ENCODE measurements at places on chromosomes 4 and X. TPM values are rescaled to one million over a fixed set of nuclear protein-coding genes. Genes with fewer than 3 reads are reported as not detected.

Gene LGI2
- 30.6 TPM for polyA plus RNA-seq

DNA sequence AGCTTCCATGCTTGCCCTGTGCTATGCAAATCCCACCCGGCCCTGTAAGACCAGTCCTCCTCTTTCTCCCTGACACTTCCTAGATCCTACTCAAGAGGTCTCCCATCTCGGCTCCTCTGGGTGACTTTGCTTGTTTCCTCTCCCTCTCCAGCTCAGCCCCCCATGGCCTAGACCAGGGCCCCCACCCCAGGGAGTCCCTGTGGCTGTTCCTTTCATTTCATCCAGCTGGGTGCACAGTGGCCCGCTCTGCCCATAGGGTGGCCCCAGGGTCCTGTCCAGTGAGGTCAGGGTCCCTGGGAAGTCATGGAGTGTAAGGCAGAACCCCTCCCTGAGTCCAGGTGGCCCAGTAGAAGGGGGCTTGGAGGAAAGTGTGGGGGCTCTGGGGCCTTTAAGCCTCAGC lies 52.3 kb upstream of the NKX1-1 start:
- DNase-seq = no peak

- no peak for DNase-seq
Measured at GRCh38 chrX:23616361-23616760, 50.9 kb upstream of the PRDX4 start.

Gene GNPDA2
- 30.8 TPM for polyA plus RNA-seq

DNA sequence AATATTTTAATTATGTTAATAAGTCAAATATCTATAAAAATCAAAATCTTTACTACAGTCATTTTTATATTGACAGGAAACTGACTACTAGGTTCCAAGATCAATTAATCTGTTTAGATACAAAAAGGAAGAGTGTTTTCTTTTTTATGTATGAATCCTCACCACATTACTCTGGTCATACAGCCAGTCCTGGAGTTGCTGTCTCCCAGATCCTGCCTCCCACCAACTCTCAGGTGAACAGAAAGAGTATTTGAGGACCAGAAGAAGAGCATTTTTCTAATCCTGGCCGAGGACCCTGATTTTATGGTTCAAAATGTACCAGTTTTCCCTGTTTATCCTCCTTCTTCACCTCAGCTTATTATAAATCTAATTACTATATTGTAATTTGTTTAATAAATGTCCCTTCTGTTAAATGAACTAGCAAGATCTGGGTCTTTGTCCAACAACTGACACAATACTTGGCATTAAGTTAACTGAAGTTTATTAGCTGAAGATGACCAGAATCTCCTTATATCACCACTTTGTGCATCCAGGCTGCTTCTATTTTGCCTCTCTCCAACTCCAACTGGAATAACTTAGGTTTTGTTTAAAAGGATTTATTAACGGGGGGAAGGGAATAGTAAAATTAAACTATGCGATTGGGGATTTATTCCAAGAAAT lies 224.4 kb upstream of the PCDH7 start:
- DNase-seq = no peak

DNA sequence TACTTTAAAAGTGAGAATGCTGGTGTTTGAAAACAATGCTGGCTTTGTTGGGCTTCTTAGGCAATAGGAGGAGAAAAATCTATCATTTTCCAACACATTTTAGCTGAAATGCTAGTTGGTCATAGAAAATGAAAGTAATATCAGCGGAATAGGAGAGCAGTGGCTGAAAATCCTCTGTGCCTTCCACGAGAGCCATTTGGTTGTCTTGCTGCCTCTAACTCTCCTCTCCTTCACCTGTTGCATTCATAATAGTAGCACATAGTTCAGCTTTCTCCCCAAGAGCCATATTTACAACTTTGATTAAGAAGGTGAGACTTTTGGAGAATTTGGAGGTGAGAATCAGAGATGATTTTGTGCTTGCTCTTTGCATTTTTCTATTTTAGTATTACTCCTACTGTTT lies 849.4 kb upstream of the FTHL17 start:
- no peak for DNase-seq

DNA sequence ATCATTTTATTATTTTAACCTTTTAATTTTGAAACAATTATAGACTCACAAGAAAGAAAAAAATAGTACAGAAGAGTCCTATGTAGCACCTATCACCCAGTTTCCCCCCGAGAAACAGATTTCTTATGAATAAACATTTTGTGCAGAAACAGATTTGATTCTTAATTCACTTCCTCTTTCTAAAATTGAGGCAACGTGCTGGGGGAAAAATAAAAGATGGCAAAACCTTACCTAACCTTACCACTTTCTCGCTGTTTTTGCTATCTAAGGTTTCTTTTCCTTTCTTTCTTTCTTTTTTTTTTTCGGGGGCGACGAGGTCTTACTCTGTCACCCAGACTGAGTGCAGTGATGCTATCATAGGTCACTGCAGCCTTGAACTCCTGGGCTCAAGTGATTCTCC lies 4.3 kb upstream of the CLNK start:
- no peak for DNase-seq

Gene FANCB
- 3.7 TPM for polyA plus RNA-seq
